ENCODE measurements at places on chromosomes 7 and 10.
A peak's percentile ranks its signal among the peaks of the same experiment; 100 is the strongest.

DNA sequence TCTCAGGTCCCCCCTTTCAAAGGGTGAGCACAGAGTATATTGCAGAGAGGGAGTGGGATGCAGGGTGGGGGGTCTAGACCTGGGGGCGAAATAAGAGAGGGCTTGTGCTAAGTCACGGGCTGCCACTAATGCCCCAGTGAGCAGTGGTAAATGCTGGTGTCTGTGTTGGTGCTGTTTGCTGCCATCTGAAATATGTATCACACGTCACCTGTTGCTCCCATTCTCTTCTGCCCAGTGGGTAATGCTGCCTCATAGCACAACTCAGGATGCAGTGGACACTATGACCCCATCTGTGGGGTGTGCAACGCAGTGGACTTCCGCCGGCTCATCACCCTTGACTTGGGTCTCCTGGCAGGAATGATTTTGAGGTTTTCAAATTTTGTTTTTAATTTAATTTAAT lies 2.6 kb downstream of the STOX1 start:
- no peak for DNase-seq

DNA sequence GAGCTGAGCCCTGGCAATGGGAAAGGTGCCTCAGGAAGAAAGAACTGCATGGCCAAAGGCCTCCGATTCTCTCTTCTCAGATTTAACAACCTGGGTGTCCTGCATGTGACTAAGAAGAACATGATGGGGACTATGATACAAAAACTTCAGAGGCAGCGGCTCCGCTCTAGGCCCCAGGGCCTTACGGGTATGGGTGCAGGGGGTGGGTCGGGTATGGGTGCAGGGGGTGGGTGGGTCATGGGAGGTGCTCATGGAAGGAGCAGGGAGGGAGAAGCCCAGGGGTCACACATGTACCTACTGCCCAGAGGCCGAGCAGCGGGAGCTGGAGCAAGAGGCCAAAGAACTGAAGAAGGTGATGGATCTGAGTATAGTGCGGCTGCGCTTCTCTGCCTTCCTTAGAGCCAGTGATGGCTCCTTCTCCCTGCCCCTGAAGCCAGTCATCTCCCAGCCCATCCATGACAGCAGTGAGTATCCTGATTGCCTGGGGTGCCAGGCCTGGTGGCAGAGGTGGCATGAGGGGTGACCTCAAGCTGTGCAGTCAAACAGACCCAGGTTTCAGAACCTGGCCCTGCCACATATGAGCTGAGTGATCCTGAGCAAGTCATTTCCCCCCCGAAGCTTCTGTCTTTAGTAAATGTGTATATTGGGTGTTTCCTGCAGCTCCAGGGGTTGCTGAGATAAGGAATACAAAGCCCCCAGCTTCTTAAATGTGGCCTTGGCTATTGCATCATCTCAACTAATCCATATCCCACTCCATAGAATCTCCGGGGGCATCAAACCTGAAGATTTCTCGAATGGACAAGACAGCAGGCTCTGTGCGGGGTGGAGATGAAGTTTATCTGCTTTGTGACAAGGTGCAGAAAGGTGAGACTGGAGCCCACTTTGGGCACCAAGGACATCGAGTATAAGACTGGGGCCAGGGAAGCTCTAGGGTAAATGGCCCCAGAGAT lies 2.0 kb downstream of the NFKB2 start:
- no peak for DNase-seq

DNA sequence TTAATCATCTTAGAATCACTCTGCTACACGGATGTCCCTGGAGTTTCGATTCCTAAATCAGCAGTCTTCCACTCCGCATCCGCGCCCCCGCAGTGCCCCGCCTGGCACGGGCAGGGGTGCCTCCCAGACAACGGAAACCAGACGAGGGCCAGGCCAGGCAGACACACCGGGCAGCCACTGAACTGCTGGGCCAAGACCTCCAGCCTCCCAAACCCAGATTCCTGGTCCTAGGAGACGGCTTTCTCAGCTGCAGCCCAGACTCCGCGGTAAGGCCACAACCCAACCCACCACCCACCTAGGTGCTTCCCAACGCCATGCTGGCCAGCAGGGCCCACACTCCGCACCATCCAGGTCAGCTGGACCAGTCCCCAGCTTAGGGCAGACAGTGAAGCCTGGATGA lies 33.2 kb downstream of the MAD1L1 start:
- DNase-seq = no peak

DNA sequence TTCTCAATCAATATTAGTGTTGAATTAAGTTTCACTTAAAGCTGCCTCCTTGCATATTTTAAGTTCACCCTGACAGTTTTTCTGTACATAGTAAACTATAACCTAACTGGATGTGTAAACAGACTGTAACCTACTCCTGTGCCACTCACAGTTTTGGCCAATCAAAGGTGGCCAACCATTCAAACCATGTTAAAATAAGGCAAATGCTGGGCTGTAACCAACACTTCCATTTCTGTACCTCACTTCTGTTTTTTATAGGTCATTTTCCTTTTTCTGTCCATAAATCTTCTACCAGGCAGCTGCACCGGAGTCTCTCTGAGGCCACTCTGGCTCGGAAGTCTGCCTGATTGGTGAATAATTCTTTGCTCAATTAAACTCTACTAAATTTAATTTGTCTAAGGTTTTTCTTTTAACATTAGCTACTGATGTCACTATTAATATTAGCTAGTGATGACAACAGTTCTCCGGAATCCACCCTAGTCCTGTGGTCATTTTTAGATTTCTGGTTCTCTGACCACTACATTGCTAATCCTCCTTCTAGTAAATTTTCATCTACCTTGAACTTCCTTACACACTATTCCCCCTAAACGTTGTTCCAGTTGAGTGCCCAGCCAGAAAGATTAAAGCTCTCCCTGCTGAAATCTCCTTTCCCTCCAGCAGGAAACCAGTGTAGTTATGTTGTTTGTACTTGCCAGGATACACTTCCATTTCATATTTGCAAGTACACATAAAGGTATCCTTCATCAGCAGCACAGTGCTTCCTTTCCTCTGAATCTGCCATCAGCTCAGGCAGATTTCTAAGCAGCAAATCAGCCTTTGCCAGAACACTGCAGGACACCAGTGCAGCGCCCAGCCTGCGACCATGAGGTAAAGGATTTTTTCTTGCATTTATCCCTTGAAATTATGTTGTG lies 18.6 kb upstream of the IFIT2 start:
- no peak for DNase-seq

DNA sequence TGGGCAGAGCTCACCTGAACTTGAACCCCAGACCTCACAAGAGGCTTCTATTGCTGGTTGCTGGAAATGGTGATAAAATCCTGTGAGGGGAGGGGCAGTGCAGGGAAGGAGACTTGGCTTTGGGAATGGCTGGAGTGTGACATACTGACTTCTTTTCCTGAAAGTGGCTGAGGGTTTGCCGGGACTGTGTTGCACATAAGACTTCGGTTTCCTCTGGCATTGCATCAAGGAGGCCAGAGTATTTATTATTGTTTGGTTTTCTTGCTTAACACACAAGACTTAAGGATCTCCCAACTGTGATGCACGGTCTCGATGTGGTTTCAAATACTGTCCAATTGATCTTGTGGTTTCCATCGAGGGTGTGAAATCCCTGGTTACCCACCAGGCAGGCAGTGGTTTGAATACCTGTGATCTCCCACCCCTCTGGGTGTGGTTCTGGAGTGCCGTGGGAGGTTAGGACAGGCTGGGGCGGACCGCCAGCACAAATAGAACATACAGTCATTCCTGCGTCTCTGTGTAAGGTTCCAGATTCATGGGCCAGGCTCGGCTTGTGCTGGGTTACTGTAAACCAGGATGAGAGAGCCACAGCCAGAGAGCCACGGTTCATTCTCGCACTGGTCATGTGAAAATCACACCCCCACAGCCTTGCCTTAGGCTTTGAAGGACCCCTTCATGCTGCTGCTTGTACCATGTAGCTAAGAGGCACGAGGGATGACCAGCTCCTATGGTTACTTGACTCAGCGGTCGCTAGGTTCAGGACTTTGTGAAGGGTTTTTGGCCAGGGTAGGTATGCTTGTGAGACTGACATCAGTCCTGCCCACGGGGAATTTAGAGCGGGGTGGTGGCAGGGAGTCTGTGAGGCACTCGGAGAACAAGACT lies 39.2 kb downstream of the WBP1L start:
- no peak for DNase-seq

- no peak for DNase-seq
Observed at GRCh38 chr10:91541481-91541880, 91.4 kb downstream of the PPP1R3C start.

GRCh38 chr7:45033261-45033930 lies 33.4 kb downstream of the CCM2 start:
- no peak for DNase-seq

DNA sequence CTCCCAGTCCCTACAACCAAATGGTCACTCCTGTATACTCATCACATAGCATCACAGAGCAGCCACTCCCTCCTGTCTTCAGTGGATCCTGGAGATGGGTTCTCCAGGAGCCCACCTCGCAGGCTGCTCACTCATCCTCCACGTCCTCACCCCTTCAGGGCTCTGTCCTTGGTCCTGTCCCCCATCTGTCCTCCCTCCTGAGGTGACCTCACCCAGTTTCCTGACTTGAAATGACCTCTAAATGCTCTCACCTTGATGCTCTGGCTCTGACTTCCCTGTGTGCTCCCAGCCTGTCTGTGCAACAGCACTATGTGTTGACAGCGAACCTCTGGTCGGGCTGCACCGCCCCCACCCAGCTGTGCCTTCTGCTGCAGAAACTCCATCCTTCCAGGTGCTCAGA lies 2.1 kb upstream of the PPP2R2D start:
- no peak for DNase-seq

DNA sequence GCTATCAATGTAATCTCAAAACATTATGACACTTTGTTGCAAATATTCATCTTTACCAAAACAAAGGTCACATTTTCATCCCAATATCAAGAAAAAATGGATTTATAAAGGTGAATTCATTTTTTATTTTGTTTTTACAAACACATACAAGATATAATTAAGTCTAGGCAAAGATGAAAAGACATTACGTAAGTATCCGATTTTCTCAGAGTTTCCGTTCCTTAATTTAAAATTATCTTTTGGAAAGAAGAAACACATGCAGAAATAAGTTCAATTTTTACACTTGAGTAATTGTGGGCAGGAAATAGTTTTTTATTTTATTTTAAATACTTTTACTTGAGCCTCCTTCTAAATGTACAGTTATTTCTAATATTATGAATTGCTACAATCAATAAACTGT lies 24.6 kb downstream of the RTKN2 start:
- no peak for DNase-seq

DNA sequence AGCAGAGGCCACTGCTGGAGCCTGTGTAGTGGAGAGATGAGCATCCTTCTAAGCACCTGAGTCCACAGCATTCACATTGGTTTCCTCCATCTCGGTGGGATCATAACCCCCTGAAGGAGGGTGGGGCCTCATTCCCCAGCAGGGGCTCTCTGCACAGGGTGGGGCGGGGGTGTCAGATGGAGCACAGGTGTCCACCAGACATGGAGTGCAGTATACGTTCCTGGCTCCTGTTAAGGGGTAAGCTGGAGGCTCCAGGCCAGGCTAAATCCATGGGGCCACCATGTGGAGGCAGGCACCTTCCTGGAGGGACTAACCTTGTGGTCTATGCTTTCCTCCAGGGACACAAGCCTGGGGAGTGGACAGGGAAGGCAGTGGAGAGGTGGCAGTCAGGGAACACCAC lies 252.6 kb downstream of the GRID1 start:
- no peak for DNase-seq

GRCh38 chr7:136183981-136184380 lies 206.8 kb upstream of the MTPN start:
- DNase-seq = peak; percentile 15

DNA sequence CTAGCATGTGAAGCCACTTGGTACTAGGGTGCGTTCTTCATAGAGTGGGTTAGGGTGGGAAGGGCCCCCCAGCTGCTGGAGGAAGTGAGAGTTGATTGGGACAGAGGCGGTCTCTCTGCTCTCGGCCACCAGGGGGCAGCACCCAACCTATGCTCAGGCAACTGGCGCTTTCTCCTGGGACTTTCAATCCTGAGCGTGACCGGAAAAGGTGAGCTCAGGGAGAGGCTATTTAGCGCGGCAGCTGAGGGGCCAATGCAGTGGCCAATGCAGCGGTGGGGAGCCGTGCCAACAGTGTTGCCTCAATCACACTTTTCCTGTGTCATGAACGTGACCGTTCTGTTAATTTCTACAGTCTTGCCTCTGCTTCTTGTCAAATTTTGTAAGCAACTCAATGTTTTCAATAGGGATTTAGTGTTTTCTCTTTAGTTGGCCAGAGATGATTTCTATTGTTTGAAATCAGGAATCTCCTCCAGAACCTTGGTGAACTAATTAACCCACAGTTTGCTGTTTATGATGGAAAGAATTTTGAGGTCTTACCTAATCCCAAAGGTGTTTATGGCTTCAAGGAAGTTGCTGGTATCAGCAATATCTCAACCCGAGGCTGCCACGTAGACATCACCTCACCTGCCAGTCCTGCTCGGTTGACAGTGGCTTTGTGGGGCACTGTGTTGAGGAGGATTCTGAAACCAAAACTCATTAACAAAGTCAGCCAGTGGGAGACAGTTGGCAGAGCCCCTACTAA lies 67.9 kb upstream of the PDZD8 start:
- peak; percentile 46 for DNase-seq

GRCh38 chr10:23173214-23174073 lies 18.7 kb upstream of the PTF1A start:
- DNase-seq = no peak

DNA sequence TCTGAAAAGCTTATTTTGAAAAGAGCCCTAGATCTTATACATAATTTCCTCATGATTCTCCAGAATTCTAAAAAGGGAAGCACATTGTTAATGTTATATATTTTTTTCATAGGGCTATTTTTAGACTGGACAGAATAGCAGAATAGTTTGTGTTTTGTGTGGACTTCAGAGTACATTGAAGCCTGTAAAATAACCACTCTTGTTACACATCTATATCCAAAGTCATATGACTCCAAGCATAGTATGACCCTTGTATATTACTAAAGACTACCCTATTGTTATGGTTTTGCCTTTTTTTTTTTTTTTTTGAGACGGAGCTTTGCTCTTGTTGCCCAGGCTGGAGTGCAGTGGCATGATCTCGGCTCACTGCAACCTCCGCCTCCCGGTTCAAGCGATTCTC lies 26.1 kb upstream of the FIS1 start:
- DNase-seq = no peak

GRCh38 chr7:101108961-101109360 lies 17.9 kb upstream of the SERPINE1 start:
- DNase-seq = no peak

DNA sequence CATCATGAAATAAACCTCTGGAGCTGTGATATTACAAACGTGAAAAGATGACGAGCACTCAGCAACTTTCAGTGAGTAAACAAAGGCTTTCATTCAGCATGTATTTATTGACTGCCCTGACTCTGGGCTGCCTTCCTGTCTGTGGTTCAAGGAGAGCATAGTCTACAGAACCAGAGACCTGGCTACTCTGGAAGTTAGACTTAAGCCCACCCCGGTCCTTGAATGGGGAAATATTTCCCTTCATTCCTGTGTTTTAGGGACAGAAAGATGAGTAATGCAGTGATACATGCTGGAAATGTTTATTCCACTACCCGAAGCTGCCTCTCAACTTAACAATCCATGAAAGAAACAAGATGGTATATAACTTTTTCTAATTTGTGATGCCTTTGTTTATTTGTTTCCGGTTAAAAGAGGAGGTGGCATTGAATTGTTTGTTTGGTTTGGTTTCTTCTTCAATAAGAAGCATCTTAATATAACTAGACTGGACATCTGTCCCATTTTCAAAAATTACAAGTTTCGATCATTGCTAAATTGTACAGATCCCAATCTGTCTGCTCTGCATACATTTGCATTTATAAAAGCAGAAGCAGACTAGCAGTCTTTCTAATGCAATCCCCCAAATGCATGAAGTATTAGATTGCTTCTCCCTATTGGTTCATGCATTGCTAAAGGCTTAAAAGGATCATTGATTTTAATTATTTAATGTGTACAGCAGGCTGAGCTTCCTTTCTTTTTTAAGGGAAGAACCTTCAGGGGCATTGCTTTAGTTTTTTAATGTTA lies 57.7 kb downstream of the TRUB1 start:
- no peak for DNase-seq

Data from NT2/D1 (cell line).